ENCODE measurements at places on chromosomes 4 and X. TPM values are rescaled to one million over a fixed set of nuclear protein-coding genes. Genes with fewer than 3 reads are reported as not detected.

DNA sequence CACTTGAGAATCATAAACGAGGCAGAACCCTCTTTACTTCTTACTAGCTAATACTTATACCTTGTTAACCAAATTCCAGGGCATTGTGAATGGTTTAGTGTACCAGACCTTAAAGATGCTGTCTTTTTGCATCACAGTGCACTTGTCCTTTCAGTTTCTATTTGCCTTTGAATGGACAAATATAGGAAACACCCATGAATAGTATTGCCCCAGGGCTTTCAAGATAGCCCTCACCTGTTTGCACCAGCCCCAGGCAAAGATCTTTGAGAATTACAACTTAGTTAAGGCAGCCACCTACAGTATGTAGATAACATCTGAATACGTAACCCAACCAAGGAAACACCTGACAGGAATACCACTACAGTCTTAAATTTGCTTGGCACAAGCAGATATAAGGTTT, 60.8 kb upstream of the CT45A1 start:
- no peak for ATAC-seq

GRCh38 chr4:86730310-86730709, 118.9 kb downstream of the SLC10A6 start:
- ATAC-seq = peak; percentile 62

GRCh38 chr4:85725721-85726170, 250.8 kb downstream of the ARHGAP24 start:
- ATAC-seq = no peak

The F11 gene
- not detected for total RNA-seq

The MAGEB17 gene
- total RNA-seq = not detected

The INTS6L gene
- total RNA-seq = 46.5 TPM

The ETDB gene
- total RNA-seq = not detected
